ENCODE measurements at places on chromosomes 16 and 17.

DNA sequence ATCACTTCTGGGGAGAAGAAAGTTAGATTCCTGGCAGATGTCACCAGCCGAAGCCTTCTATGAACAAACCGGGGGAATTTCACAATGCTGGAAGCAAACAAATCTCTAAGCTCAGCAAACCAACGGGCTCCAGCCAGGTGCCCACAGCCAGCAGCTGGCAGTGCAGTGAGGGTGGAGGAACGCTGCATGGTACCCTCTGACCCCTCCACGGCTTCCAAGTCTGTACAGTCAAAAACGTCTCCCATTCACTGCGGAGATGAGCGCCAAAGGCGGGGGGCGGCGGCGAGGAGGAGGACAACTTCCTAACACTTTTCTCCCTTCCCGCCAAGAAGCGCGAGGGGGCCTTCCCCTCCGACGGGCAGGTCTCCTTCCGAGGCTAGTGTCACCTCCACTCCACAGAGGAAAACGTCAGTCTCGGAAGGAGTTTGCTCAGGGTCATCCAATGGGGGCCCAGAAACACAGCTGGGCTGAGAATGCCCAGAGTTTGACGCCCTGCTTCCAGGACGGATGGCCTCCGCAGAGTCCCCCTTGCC is 924 bp downstream of the ZNF598 start:
- DNase-seq, result no peak

DNA sequence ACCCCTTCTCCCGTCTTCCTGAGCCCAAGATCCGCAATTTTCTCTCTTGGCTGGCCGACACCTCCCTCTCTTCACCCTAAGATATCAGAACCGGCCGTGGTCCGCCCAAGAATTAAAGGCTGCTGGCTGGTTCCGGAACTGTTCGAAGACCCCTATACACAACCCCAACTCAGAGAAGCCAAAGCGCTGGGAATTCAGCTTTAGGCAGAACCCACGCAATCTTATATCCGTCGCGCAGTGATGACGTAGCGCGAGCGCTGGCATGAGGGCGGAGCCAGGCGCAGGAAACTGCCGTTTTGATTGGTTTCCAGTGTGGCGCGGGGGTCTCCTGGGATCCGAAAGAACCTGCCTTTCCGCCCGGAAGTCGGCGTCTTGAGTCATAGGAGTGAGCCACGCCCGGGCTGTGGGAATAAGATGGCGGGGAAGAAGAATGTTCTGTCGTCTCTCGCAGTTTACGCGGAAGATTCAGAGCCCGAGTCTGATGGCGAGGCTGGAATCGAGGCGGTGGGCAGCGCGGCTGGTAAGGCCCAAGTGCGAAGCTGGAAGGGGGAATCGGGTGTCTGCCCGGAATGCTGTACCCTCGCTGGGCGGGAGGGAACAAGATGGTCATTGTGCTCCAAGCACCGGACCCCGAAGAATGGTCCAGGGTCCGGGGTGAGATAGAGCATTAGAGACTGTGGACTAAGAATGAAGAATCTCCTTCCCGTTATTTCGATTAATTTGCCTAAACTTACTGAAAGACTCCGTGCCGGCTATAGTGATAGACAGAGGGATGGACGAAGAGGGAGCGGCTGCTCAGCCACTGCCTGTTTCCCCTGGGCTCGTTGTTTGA is at the start of the genes RECQL5 and SAP30BP:
TSS of gene RECQL5 (minus strand) at position 196 of the 832 bp plus-strand sequence. CDS start 597 bp downstream, outside the sequence.
TSS of gene SAP30BP (plus strand) at position 380 of the 832 bp plus-strand sequence. CDS start at position 415, 35 bp downstream.
- peak; percentile 93 for DNase-seq

DNA sequence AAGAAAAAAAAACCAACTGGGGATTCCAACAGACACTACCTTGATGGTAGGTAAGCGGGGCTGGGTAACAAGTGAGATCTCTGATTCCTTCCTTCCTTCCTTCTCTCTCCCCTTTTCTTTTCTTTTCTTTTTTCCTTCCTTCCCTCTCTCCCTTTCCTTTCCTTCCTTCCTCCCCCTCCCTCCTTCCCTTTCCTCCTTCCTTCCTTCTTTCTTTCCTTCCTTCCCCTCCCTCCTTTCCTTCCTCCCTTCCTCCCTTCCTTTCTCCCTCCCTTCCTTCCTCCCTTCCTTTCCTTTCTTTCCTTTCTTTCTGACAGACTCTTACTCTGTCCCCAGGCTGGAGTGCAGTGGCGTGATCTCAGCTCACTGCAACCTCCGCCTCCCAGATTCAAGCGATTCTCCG is 20.0 kb downstream of the OR2C1 start:
- DNase-seq, result no peak

DNA sequence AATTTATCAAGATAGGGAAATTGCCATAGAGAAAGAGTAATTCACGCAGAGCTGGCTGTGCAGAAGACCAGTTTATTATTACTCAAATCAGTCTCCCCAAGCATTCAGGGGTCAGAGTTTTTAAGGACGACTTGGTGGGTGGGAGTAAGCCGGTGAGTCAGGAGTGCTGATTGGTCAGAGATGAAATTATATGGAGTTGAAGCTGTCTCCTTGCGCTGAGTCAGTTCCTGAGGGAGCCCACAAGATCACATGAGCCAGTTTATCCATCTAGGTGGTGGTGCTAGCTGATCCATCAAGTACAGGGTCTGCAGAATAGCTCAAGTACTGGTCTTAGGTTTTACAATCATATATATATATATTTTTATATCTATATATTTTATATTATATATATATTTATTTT is 6.0 kb upstream of the AQP8 start:
- DNase-seq, result no peak

- no peak for DNase-seq
These were observed 42.7 kb upstream of the CPNE2 start for GRCh38 chr16:57049678-57050077.

DNA sequence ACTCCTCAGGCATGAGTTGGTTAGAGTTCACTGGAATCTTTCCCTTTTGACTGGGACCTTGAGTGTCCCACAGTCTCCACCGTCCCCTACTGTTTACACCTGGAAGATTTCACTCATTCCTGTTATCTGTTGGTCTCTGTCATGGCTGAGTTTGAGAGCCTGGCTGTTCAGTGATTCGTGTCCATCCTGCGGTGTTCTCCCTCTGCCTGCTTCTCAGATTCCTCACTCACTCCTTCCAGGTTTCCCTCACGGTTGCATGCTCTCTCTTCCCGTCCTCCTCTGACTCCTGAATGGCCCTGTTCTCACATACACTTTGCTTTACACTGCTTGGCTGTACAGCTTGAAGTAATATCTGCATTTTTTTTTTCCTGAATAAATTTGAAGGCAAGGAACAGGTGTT is 24.5 kb downstream of the OR1D5 start:
- no peak for DNase-seq

- no peak for DNase-seq
These were observed 13.7 kb upstream of the OSGIN1 start for GRCh38 chr16:83939266-83939855.

- no peak for DNase-seq
These were observed 87.2 kb upstream of the IRX3 start for GRCh38 chr16:54373534-54374520.

- DNase-seq, result no peak
These were observed 212.5 kb upstream of the N4BP1 start for GRCh38 chr16:48822431-48822830.

DNA sequence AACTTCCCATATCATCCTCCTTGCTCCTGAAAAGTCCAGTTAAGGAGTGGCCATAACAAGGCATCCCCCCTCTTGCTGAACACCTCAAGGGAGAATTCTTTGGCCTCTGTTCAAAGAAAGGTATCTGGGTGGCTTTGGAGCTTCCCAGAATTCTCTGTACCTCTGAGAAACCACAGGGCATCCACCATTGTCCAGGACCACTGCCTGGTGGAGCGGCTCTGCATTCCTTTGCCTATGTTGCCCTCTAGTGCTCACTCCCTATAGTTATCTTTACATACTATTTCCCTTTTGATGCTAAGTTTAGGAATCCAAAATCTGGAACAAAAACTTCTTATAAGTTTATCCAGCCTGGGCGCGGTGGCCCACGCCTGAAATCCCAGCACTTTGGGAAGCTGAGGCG is 30.3 kb downstream of the CHD9NB start:
- no peak for DNase-seq

DNA sequence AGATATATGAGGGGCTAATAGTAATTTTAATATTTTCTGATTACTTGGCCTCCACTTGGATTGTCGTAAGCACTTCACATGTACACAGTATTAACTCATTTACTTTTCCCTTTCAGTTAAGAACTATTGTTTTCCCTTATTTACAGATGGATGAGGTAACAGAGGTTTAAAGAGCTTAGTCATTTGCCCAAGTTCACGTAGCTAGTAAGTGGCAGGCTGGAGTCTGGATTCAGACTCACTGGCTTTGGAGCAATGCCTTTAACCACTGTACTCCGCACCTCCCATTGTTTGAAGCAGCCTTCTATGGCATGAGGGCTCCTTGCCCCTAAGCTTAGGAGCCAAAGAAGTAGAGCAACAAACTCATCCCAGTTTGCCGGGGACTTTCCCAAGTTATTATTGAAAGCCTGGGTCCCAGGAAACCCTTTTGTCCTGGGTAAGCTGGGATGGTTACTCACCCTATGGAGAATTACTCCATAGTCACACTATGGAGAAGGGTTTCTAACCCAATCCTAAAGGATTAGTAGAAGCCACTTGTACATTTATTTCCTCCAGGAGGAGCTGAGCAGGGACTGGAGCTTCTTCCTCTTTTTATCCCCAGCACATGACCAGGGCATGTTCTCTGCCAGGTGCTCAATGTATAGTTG is 12.3 kb downstream of the FOXL1 start:
- no peak for DNase-seq

- DNase-seq, result no peak
These were observed 18.0 kb upstream of the SPATA32 start for GRCh38 chr17:45279898-45280297.

DNA sequence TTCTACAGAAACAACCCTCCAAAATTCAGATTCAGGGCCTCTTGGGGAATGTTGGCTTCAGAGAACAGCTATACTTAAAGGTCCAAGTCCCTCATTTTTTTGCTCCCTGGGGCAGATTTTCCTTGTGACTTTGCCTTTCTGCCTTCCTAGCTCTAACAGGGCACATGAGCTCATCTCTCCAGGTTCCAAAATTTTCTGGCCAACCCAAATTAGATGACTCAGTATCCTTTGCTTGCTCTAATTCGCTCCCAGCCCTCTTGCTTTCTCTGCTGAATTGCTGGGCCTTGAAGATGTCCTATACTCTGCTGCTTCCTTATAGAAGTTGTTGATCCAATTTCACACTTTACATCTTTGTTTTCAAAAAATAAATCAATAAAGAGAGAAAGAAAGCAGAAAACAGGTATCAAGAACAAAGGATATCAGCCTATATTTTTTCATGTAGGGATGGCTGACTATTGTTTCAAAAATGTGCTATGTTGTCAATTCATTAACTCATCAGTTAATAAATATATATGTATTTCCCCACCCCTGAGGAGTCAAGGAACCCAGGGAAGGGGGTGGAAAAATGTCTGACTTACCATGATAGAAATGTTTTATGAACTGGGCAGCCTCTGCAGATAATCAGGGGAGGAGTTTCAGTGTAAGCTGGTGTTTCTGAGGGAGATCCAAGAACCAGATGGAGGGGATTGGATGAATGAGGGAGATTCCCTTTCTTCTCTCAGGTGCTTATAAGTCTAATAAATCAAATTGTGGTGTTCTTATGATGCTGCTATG is 1.0 kb upstream of the KRTAP4-2 start:
- no peak for DNase-seq

GRCh38 chr16:88733630-88734360 is 27.5 kb downstream of the CTU2 start:
- no peak for DNase-seq

DNA sequence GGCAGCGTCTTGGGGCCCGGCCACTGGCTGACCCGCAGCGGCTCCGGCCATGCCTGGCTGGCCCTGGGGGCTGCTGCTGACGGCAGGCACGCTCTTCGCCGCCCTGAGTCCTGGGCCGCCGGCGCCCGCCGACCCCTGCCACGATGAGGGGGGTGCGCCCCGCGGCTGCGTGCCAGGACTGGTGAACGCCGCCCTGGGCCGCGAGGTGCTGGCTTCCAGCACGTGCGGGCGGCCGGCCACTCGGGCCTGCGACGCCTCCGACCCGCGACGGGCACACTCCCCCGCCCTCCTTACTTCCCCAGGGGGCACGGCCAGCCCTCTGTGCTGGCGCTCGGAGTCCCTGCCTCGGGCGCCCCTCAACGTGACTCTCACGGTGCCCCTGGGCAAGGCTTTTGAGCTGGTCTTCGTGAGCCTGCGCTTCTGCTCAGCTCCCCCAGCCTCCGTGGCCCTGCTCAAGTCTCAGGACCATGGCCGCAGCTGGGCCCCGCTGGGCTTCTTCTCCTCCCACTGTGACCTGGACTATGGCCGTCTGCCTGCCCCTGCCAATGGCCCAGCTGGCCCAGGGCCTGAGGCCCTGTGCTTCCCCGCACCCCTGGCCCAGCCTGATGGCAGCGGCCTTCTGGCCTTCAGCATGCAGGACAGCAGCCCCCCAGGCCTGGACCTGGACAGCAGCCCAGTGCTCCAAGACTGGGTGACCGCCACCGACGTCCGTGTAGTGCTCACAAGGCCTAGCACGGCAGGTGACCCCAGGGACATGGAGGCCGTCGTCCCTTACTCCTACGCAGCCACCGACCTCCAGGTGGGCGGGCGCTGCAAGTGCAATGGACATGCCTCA is 773 bp downstream of the NTN3 start:
- no peak for DNase-seq

GRCh38 chr16:63882576-63882975 is 1239.3 kb downstream of the CDH11 start:
- DNase-seq, result no peak

GRCh38 chr16:58110571-58111301 is 18.4 kb downstream of the CFAP20 start:
- DNase-seq, result no peak

DNA sequence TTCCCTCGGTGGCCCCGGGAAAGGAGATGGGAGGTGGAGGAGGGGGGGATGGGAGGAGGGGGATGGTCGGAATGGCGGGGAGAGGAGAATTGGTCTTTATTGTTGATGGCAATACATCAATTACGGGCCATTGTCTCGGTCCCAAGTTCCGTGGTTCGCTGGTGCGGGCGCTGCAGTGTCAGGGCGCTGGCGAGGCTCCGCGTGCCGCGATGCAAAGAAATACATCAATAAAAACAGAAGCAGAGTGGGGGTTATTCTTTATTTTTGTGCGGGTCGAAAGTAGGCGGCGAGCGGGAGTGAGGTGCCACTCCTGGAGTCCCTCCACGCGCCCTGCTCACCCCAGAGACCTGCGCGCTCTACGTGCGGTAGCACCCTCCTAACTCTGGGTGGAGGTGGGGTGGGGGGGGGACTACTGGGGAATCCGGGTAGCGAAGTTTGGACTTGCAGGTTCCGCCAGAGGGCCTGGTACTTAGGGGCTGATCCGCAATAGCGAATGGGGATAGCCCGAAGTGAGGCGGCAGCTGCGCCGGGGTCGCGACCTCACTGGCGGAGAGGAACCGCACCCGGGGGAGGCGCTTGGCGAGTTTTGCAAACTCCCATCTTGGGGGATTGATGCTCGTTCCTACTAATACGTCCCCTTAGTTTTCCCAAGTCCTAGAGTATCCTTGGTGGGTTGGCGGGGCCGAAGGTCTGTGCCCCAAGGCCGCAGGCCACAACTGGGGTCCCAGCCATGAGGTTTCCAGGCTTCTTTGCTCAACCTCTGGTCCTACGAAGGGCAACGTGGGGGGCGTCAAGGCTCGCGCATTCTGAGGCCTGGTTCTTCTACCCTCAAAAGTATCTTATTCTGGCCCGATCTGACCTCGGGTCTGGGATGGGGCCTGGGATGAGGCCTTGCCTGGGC is 3.5 kb upstream of the SALL1 start:
- DNase-seq, result no peak
